ENCODE measurements at places on chromosomes 6 and 20.

DNA sequence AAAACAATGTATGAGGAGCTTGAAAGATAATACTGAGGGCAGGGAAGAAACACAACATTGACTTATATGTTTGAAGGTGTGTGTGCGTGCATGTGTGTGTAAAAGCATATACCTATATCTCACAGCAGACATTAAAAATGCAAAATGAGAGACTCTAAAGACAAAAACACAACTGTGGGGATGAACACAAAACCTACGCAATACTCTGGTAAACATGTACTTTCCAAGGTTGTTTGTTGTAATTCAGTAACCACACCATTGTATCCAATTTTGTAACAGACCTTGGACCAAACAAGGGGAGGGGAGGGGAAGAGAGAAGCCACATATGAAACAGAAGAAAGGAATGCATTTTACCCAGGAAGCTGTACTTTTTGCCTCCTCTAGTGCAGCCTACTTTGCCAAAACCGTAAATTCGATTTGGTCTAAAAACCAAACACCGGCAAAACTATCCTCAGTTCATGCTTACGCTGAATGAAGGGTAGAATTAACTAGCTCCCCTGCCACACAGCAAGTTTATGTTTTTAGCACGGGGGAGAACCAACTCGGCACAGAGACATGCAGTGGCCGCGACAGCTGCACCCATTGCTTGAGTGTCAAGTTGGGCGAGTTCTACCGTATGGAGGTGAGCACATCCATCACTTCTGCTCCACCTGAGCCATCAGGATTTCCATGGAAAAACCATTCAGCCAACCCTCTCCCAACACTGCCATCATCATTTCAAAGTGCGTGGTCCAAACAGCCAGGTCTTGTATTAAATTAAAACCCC lies 50.0 kb downstream of the CNKSR3 start:
- no peak for DNase-seq

- no peak for DNase-seq
These were observed 3.0 kb upstream of the HUS1B start for GRCh38 chr6:659716-660581.

DNA sequence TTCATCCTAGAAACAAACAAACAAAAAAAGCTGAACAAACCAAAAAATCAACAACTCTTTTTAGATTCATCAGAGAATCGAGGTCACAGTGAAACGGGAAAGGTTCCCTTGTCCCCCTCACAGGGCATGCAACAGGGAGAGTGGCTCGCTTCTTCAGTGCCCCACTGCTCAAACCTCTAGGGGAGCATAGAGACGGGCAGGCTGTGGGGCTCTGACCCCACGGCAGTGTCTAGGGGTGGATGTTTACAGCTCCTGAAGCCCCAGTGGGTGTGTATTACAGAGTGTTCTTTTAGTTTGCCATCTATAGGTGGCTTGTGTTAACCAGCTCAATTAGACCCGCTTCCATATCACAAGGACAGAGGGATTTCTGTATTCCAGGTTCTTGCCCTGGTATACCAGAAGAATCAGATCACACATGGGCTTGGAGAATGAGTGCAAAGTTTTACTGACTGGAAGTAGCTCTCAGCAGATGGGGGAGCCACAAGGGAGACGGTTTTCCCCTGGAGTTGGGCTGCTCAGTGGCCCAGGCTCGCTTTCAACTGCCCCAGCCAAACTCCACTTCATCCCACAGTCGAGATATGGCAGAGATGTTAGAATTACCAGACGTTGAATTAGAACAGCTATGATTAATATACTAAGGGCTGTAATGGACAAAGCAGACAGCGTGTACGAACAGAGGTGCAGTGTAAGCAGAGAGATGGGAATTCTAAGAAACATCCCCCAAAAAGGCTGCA lies 192.6 kb upstream of the CST7 start:
- DNase-seq: no peak

DNA sequence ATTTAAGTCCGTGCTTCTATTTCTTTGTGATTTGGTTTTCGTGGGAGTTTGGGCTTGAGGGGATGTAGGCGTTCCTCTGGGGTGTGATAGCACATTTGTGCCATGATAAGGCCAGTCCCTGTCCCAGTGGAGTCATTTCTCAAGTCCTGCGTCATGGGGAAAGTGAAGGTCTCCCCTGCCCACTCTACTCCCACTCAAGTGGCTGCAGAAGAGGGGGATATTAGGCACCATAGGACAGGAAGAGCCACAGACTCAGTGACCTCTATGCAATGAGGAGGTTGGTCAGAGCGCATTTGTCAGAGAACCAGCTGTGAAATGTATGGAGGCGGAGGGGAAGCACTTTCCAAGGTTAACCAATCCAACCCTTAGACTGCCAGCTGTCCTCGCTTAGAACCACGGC lies 51.9 kb upstream of the EDN1 start:
- no peak for DNase-seq

DNA sequence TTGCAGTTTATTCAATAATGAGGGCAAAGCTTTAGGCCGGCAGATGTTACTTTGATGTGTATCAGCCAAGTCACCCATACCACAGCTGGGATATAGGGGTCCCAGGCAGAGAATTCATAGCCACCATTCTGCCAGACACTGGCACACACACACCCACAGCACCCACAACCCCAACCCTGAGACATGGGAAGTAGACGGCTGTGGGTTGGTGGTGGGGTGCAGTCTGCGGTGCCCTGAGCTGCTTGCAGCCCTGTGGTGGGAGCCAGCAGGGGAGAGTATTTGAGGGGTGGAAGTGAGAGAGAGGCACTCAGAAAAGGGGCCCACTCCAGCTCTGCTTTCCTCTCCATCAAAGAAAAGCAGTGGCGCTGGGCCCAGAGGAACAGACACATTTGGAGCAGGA lies 125.3 kb downstream of the FOXO3 start:
- DNase-seq: no peak

- DNase-seq: peak; percentile 37
These were observed 58.7 kb upstream of the TGM3 start for GRCh38 chr20:2237059-2237458.

- peak; percentile 33 for DNase-seq
These were observed 71.4 kb upstream of the TCF21 start for GRCh38 chr6:133817460-133818047.

- DNase-seq: no peak
These were observed 128.4 kb upstream of the NOX3 start for GRCh38 chr6:155584006-155584405.

DNA sequence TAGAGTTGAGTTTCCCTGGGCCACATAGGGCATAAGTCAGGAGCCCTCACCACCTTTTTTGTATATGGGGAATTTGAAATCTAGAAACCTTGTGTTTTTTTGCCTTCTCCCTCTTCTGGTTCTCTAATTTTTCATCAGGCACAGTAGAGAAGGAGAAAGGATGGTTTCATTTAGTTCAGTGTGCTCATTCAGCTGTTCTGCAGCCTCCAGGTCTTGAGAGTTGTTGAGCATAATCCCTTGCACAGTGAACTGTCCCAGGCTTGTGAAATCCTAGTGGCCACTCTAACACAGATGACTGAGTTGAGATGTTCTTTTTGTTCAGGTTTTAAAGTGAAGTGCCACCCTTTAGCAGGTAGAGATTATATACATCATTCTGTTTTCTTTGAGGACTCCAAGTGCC lies 183.5 kb downstream of the CDKAL1 start:
- DNase-seq: no peak

- DNase-seq: no peak
These were observed 4.6 kb downstream of the DDR1 start for GRCh38 chr6:30888816-30889495.

DNA sequence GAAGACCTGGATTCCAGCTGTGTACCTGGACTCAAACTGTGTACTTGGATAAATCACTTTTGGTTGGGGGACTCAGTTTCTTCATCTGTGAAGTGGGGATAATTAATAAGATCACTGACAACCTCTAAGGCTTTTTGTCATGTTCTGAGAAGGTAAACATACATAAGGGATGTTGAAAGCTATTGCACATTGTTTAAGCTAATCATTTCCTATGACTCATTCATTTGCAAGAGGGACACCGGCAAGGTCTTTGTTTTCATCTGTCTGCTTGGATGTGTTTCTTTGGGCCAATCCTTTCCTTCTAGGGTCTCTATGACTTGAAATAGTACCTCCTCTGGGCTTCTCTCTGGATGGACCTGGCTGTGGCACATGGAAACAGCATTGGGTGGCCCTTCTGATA lies 6.8 kb downstream of the PROKR2 start:
- no peak for DNase-seq

- no peak for DNase-seq
These were observed 18.0 kb upstream of the SIM1 start for GRCh38 chr6:100482698-100483097.

- DNase-seq: no peak
These were observed 169.5 kb upstream of the HDAC2 start for GRCh38 chr6:114140416-114140815.

DNA sequence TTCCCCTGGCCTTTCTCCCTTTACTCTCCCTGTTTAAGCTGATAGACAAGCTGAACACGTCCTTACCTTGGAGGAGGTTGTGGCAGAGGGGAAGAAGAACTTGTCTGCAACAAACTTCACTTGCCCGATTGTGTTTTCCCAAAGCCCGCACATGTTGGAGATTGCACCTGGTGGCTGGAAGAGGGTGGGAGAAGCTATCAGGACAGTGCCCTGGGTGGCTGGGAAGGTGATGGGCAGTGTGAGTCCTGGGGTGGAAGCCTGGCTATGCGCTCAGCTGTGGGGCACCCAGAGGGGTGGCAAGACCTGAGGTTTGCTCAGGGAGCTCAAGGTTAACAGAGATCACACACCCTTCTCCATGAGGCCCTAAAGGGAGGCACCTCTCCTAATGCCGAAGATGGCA lies 25.0 kb upstream of the SSTR4 start:
- no peak for DNase-seq

- no peak for DNase-seq
These were observed 118.9 kb upstream of the SSTR4 start for GRCh38 chr20:22916021-22916842.

DNA sequence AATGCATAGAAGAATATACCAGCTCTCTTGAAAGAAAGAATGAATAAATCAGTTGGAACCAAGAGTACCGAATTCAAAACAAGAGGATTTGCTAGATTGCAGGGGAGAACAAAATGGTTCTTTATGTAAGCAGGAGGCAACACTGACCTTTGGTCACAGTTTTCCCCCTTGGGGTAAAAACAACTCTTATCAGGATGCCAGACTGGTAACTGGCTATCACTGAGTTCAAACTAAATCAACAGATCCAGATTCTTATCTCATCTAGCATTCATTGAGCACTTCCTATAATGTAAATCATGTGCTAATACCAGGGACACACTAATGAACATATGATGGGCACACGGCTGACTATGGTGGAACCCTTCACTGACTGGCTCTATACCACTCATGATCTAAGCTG lies 4.8 kb upstream of the IL17F start:
- DNase-seq: no peak

- DNase-seq: no peak
These were observed 3.4 kb downstream of the GJA1 start for GRCh38 chr6:121438869-121439268.

- no peak for DNase-seq
These were observed 12.4 kb upstream of the TFAP2C start for GRCh38 chr20:56616716-56617115.

DNA sequence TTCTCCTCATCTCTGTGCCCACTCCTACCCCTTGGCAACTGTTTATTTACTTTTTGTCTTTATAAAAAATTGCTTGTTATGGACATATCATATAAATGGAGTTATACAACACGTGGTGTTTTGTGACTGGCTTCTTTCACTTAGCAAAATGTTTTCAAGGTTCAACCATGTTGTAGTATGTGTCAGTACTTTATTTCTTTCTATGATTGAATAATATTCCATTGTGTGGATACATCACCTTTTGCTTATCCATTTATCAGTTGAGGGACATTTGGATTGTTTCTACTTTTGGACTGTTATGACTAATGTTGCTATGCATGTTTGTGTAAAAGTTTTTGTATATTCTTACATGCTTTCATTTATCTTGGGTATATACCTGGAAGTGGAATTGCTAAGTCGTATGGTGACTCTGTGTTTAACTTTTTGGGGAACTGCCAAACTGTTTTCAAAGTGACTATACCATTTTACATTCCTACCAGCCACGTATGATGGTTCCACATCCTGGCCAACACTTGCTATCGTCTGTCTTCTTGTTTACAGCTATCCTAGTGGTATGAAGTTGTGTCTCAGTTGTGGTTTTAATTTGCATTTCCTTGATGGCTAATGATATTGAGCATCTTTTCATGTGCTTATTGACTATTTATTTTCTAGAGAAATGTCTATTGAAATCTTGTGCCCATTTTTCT lies 84.4 kb downstream of the SLX4IP start:
- DNase-seq: no peak

DNA sequence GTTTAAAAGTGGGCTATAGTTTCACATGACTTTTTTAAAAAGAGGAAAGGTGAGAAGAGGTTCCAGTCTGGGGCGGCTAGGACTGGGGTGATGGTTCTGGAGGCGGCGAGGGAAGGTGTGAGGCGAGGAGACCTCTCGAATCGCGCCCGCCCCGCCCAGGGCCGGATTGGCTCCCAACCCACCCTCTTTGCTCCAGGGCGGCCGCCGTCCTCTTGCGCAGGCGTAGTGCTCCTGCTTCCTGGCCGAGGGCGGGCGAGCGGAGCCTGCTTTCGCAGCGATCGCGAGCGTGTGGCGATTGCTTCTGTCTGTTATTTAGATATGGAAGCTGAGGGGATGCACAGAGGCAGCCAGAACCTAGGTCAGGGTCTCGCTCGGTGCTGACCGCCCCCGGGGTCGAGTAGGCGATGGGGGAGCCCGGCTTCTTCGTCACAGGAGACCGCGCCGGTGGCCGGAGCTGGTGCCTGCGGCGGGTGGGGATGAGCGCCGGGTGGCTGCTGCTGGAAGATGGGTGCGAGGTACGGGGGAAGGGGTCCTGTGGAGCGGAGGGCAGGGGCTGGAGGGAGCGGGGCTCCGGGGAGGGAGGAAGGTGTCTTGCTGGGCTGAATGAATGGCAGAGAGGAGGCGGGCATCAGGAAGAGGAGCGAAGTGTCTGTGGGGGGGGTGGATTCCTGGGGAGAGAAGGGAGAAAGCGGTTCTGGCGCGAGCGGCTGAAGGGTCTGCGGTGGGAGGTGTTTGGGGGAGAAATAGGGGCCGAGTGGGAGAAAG lies at the start of gene RNF8:
Gene RNF8, plus strand, starts transcription at position 223 of the 765 bp plus-strand sequence. Its CDS starts 182 bp downstream, at position 405.
- peak; percentile 95 for DNase-seq

DNA sequence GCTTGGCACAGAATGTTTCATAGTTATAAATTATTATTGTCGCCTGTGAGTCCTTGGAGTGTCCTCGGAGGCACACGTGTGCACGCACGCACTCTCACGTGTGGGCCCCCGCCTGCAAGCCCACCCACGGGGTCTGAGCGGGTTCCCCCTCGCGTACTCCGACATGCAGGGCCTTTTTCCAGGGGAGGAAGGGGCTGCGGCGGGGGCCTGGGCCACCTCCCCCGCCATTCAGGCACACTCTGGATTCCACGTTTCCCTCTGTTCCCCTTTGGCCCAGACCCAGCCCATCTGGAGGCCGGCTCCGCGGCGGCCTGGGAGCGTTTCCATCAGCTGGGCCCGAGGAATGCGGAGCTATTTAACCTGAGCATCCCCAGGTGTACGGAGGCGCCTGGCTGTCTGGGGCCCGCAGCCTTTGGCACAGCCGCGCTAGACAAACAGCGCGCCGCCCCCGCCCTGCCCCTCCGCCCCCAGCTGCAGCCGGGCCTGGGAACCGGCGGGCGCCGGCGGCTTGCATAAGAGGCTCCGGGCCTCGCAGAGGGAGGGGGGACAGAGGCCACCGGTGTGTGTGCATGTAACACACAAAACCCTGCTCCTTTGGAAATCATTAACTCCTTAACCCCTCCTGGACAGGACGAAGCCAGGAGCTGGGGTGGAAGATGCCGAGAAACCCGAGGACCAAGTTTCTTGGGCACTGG lies 3.3 kb downstream of the ID1 start:
- DNase-seq: peak; percentile 99
